Stimulated activated CD8-positive, alpha-beta memory T cell treated with anti-CD3 and anti-CD28 coated beads, Interleukin-15, amount 100 ng/mL, for 48 hours (primary cell): ENCODE measurements at places on chromosomes 13 and 19.

GRCh38 chr19:4052993-4053422, 13.7 kb downstream of the ZBTB7A start:
- no peak for DNase-seq

GRCh38 chr19:18279516-18280246, 1.7 kb downstream of the JUND start:
- no peak for DNase-seq

- DNase-seq: no peak
Measured at GRCh38 chr13:36998624-36999041, 507 bp downstream of the ALG5 start.

DNA sequence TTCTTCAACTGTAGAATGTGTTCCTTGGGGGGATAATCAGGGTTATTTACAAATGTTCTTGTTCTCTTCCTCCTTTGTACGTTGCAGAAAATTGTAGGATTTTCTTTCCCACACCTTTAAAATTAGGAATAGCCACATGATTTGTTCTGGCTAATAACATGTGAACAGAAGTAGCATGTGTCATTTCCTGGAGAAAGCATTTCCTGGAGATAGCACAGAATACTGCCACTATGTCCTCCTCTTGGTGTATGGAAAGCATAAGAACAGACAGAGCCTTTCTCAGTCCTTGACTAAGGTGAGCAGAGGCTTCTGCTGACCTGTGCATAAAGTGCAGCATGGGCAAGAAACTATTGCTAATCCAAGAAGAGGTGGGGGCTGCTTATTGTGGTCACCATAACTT, 101.8 kb downstream of the FAM216B start:
- no peak for DNase-seq

DNA sequence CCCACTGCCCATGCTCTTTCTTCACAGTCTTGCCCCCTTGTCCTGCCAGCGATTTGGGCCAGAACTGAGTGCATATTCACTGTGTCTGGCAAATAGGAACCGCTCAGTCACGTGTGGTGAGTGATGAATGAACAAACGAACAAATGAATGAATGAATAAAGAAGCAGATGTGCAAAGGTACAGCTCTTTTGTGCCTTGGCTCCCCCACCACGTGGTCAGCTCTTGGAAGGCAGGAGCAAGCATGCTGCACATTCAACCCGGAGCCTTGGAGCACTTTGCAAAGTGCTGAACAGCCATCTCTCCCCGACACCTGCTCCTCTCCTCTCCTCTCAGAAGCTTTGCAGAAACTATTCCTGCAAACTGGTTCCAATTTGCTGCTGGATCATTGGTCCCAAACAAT, 52.4 kb downstream of the LATS2 start:
- no peak for DNase-seq

DNA sequence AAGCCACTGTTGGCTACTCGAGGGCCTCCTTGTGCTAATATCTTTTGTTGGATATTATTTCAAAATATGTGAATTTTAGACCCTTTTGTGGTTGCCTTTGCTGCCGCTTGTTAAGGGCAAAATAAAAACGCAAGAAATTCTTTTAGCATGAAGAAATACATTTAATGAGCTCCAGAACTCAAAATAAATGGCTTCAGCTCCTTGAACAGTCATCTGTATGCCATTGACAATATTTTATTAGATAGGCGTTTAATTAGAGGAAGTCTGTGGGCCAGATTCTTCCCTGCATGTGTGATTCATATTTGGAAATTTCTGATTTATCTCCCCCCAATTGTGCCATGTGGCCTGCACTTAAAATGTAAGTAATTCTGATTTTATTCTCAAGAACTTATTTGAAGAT, 177.2 kb downstream of the STK24 start:
- no peak for DNase-seq

DNA sequence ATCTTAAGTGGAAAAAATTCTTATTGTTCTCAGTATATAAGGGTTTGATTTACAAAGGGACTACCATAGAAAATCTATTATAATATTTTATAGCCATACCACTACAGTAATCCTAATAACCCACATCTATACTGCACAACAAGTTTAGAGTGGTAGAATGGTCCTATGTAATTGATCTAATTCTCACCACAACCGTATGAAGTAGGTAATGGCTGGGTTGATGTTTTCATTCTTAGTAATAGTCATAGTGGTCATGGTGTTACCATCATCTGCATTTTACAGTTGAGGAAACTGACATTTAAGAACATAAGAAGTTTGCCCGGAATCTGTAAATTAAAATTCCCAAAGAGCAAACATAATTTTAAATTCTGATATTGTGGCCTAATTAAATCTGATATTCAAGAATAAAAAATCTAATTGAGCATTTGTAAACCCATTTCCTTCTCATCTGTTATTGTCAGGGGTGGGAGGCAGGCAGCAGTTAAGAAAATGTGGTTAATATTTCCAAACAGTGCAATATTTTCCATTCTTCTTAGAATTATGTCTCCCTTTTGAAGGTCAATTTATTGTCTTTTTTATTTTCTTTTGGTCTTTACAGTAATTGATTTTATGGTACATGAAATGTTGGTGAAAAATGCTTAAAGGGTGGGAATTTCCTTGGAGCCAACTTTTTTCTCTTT, 65.6 kb downstream of the DHRS12 start:
- no peak for DNase-seq

GRCh38 chr13:67489016-67489415, 258.9 kb upstream of the PCDH9 start:
- DNase-seq: no peak

GRCh38 chr13:51980908-51981307, 30.3 kb downstream of the ATP7B start:
- no peak for DNase-seq

DNA sequence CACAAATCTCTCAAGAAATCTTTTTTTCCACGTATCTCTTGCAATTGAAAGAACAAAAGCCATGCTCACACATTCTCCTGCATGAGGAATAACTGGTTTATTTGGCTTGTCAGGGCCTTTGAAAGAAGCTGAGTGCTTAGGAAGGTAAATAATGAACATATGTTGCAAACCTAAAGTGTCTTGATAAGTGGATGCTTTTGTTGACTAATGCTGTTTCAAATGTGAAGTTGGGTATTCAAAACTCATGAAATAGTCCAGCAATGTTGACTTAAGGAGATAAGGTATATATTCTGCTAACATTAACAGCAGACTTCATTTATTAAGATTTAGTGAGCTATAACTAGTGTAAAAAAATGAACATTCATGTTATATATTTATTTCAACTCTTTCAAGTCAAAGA, 1792.7 kb upstream of the MIR17HG start:
- DNase-seq: no peak

- no peak for DNase-seq
Measured at GRCh38 chr13:111590796-111591195, 270.4 kb downstream of the TEX29 start.

DNA sequence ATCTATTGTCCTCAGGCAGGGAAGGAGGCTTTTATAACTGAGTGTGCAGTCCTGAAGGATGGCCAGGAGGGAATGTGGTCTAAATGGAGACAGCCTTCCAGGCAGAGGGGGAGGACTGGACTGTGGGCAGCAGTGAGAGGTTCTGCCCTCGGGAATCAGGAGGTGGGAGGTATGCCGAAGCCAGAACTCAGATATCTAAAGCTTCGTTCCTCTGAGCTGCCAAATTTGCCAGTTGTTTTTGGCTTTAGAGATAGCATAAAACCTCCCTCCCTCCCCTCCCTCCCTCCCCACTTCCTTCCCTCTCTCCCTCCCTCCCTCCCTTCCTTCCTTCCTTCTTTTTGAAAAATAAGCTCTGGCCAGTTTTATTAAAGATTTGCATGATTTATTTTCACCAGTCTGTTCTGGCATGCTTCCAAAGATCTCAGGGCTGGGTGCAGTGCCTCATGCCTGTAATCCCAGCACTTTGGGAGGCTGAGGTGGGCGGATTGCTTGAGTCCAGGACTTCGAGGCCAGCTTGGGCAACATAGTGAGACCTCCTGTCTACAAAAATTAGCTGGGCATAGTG, 2.4 kb downstream of the MEDAG start:
- no peak for DNase-seq

- peak; percentile 47 for DNase-seq
Measured at GRCh38 chr19:15304140-15304705, 28.1 kb downstream of the BRD4 start.

- no peak for DNase-seq
Measured at GRCh38 chr19:378706-379105, 30.2 kb downstream of the C2CD4C start.

- DNase-seq: no peak
Measured at GRCh38 chr19:29634423-29635130, 28.5 kb downstream of the POP4 start.

DNA sequence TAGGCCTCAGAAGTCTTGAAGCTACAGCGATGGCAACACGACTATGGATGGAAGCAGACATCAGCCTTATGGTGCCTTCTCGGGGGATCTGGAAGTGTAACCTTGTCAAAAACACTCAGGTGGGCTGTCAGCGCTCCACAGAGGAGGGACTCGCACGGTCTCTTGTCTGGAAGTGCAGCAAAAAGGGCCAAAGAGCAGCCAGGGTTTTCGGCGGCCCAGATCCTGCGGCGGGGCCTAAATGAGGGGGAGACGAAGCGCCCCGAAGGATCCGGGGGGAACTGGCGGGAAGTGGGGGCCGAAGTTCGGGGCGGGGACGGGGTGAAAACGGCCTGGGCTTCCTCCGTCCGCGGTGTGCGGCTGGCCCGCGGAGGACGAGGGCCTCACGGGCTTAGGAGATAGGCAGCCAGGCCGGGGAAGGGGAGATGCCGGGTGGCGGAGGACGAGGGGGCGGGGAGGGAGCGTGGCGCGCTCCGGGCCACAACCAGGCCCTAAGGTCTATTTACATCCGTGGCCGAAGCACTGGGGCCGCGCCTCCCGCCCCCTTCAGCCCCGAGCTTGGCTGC, 637 bp downstream of the RANBP3 start:
- no peak for DNase-seq

DNA sequence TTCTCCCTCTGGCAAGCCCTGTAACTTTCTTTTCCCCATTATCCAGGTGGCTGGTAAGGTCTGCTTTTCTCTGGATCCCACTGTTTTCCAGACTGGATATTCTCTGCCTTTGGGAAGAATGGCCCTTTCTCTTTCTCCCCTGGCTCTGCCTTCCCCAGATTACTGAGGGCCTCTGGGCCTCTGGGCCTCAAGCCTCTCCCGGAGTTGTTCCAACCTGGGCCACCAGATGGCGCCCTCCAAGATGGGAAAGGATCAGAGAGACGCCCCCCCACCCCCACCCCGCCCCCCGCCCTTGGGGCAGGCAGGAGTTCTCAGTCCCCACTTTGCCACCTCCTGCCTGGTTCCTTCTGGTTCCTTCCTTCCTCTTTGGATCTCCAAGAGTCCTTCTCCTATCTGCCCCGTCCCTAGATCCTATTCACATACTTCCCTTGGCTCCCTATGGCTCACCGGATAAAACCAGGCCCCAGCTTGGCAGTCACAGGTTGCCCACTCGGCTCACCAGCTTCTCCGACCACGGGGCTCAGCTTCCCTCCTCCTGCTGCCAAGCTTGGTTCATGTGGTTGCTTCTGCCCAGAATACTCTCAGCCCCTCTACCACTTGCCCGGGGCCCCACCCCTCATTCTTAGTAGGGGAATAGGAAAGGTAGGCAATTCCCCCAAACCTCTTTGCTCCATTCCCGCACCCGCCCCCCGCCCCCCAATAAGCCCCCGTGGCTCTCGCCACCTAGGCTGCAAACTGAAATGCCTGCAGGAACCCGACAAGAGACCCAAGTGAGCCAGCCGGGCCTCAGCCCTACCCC, 13.1 kb downstream of the EPS8L1 start:
- DNase-seq: peak; percentile 59

DNA sequence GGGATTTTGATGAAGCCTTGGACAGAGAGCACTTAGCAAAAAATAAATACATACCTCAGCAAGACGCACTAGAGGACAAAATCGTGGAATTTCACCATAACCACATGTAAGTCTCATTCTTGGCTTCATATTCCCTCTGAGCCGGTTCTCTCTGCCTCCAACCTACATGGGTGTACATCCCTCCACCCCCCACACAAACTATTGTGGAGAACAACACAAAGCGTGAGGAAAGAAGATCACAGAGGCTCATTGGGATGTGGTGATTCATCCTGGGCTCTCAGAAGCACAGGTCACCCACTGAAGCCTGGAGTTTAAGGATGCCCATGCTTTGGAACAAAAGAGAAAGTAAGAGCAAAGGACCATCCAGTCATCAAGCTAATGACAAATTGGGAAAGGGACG, 192.2 kb downstream of the STK24 start:
- DNase-seq: no peak

DNA sequence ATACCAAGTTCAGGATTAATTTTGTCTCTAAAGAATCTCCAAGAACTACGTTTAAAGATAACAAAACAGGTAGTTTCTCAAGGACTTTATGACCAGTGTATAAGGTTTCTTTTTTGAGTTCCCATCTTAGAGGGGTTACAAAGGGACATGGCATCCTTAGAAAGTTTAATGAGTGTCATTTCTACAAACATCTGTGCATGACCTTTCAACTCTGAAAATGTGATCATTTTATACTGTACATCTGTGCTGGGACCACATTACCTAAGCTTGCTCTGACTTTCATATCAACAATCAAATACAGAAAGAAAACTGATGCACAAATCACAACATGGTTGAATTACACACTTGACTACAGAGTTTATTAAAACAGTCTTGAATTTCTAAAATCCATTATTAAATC, 37.1 kb downstream of the KLF12 start:
- no peak for DNase-seq

DNA sequence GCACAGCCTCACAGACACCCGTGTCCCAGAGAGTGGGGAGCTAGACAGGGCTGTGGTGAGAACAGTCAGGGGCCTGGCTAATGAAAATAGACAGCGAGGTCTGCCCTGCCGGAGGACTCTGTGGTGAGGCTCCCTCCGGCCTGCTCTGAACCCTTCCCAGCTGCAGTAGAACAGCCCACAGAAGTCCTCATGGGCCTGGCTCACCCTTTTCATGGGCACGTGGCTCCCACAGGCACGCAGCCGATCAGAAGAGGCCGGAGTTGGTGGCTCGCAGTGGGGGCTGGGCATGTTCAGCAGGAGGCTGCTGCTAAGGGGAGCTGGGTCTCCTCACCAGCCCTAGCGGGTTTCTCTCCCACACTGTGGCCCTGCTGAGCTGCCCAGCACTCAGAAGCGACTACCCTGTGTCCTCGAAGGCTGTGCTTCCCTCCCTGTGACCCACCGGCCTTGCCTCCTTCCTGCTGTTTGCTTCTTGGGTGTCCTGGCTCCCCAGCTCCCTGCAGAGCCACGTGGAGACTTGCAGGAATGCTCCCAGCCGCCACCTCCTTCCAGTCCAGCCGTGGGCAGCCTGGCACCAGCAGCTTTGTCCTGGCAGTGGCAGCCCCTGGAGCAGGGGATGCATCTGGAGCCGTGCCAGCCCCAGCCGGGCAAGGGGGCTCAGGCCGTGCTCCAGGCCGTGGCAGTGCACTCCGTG, 138.7 kb downstream of the KDM4B start:
- no peak for DNase-seq
